Testis (tissue), 5 donors: ENCODE measurements at places on chromosomes 3 and 15.

- no peak for DNase-seq
Measured at GRCh38 chr3:175983379-175983778, 1124.2 kb downstream of the NAALADL2 start.

DNA sequence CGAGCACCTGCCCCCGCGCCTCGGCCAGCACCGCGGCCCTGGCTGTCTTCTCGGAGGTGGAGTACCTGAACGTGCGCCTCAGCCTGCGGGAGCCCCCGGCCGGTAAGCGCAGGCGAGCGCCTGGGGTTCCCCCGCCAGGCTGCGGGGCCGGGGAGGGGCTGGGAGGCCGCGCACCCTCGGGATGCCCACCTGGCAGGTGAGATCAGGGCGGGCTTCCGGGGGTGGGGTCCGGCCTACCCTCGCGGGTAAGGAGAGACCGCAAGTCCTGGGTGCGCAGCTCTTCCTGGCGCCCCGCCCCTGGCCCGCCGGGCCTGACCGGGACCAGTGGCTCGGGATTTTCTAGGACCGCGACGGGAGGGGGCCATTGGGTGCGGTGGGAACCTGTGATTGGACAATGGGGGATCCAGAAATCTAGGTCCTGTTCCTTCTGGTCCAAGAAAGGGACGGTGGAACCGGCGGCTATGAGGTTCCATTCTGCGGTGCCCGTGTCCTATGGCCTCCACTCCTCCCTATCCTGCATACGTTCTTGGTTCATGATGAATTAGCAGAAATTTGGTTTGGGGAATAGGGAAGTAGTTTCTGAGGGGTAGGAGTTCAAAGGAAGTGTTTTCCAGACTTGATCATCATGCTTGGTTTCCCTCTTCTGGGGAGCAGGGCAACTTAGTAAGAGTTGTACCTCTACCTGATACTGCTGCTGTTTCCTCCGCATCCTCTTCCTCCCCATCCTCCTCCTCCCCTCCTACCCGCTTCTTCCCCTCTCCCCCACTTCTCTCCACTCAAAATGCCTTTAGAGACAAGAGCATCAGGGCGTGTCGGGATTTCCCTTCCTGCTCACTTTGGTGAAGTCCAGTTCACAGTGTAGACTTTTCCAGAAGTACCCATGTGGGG, 808 bp downstream of the ARRDC4 start:
- DNase-seq, result peak; percentile 62

GRCh38 chr3:105085506-105085905, 281.2 kb upstream of the ALCAM start:
- DNase-seq, result no peak

GRCh38 chr15:37133602-37134001, 33.3 kb upstream of the MEIS2 start:
- no peak for DNase-seq

DNA sequence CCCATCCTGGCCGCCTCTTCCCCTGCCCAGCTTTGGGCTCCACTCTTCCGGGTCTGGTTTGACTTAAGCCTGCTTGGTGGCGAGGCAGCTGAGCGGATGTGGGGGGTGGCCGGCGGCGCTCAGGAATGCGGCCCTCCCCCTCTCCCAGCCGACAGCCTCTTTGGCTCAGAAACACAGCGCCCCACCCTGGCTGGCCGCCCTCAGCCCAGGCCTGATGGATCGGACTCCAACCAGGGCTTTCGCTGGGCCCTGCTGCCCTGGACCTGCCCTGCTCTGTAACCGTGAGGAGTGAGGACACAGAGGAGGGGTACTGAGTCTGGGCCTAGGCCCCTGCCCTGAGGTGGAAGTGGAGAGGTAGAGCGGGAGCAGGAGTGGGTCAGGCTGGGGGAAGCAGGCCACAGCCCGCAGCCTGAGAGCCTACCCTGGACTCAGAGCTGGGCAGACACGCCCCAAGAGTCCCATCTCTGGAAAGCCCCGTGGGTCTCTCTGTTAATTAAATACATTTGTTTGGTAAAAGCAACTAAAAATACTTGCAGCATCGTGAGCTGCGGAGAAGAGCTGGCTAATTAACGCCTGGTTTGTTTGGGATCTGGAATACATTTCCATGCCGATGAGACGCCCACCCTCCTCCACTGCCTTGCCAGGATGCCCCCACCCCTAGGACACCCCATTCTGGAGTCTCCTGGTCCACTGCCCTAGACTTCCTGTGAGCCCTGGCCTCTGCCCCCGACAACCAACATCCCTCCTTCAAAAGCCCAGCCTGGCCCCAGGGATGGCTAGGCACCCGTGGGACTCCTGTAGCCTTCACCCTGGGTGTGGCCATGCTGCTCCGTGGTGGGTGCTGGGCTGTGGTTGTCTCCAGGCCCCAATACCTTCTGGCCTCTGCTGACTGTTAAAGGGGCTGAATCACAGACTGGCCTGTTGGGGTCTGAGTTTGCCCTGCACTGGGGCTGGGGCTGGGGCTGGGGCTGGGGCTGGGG, 19.6 kb downstream of the PLXNA1 start:
- peak; percentile 91 for DNase-seq

DNA sequence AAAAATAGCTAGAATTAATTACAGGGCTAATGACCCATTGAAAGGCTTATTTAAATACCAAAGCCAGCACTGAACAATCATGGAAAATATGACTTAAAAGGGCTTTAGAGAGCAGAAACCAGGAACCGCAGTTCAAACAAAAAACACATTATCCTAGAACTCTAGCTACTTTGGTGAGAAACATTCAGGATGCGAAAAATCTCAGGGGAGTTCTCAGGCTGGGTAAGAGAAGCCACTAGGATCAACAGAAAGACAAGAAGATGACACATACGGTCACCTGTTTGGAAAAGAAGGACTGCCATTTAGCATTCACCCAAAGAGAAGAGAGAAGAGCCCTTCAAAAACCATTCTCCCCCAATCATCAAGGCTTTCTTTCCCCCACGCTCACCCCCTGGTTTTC, 75.6 kb upstream of the ICE2 start:
- DNase-seq, result no peak

GRCh38 chr15:90200534-90201129, 498 bp upstream of the SEMA4B start:
- no peak for DNase-seq

GRCh38 chr3:128872282-128872681, 7.1 kb upstream of the ACAD9 start:
- DNase-seq, result no peak

GRCh38 chr3:28553175-28553574, 204.6 kb upstream of the AZI2 start:
- DNase-seq, result no peak

DNA sequence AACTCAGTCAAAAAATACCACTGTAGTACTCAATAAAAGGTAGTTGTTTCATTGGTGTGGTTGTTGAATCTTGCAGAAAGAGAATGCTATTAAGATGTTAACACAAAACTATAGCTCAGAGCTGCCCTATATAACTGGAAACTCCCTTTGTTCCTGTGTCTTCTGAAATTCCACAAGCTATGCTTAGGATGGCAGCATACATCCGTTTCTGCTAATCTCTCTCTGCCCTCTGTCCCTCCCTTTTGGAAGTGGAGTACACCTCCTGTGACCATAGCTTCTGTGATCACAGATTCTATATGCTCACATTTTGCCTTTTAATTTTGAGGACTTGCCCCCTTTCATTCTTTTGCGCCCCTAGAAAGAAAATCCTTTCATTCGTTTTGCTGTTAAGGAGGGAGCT, 33.7 kb downstream of the ARPP21 start:
- no peak for DNase-seq

DNA sequence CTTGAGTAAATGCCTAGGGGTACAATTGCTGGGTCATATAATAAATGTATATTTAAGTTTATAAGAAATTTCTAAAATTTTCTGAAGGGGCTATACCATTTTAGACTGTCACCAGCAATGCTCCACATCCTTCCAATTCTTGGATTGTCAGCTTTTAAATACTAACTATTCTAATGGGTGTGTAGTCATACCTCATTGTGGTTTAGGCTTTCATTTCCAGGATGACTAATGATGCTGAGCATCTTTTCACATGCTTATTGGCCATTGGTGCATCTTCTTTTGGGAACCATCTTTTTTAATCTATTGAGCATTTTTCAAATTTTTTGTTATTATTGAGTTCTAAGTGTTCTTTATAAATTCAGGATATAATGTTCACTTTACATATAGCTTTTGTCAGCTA, 52.5 kb upstream of the CORO2B start:
- DNase-seq, result no peak
